ENCODE measurements at places on chromosomes 16 and 17.

DNA sequence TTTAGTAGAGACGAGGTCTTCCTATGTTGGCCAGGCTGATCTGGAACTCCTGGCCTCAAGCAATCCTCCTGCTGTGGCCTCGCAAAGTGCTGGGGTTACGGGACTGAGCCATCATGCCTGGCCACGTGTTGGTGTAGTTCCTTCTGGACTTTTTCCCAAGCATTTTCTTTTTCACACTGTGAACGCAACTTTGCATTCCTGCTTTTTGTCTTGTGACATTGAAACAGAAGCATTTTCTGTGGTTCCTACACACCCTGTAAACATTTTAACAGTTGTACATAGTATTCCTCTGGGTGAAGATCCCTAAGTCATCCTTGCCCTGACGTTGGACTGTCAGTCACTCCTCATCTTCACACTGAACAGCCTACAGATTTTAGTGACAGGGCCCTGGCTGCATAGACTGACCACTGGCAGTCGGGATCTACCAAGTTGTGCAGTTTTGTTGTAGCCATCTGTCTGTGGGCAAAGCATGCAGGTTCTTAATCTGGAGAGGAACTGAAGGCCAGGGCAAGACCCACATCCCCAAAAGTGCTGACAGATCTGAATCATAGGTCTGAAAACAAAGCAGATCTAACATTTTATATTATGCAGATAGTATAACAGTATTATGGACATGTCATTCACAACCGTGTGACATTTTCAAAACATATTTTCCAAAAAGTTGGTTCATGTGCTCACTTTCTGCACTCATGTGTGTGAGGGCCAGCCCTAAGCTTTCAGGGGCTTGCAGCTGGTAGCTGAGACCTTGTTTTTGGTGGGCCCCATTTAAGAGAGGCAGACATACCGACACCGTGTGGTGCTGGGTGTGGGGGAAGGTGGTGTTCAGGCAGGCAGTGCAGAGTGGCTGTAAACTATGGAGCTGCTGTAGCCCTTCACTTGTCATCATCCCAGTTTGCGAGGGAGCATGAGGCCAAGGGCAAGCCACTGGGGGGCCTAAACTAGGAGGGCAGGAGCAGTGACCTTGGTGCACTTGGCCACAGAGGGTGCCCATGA is 59.9 kb downstream of the EPN2 start:
- no peak for DNase-seq

GRCh38 chr17:81406117-81406953 is 11.1 kb downstream of the BAHCC1 start:
- no peak for DNase-seq

GRCh38 chr17:42124256-42124655 is 1.7 kb downstream of the HSPB9 start:
- no peak for DNase-seq

DNA sequence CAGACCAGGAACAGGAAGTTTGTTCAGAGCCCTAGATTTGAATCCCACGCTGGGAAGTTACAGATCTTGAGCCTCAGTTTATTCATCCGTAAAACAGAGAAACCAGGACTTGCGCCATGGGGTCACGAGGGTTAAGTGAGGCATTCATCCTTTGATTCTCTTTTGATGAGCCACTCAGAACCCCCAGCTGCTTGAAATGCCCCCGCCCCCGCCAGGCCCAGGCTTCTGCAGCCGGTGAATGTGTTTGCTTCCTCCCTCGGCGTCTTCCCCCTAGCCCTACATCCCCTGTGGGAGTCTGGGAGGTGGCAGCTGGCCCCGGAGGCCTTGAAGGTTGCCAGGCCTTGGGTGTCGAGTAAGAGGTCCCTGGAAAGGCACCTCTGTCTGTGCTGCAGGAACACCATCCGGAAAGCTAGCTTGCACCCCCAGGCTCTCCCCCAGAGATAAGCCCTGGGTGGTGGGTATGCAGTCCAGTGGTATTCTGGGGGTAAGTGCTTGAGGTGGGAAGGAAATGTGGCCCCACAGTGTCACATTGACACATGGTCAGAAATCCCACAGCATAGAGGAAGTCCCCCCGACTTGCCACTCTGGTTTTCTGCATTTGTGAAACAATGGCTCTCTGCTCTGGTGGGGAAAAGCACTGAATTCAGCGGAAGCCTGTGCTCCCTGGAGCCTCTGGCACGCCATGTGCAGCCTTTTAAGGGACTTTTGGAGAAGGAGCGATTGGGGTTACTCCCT is 14.9 kb downstream of the IRF8 start:
- no peak for DNase-seq

GRCh38 chr16:68416057-68417046 is 32.0 kb downstream of the SMPD3 start:
- no peak for DNase-seq

DNA sequence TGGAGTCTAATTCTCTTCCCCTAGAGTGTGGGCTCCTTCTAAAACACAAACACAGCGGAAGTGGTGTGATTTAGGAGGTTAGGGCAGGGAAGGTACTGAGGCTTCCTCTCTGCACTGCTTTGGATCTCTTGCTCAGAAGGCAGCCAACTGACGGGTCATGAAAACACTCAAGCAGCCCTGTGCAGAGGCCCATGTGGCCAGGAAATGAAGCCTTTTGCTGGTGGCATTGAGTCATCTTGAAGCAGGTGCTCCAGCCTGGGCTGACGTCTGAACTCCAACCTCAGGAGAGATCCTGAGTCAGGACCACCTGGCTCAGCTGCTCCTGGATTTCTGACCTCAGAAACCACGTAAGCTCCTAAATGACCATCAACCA is 72.9 kb downstream of the MRM1 start:
- DNase-seq = no peak

DNA sequence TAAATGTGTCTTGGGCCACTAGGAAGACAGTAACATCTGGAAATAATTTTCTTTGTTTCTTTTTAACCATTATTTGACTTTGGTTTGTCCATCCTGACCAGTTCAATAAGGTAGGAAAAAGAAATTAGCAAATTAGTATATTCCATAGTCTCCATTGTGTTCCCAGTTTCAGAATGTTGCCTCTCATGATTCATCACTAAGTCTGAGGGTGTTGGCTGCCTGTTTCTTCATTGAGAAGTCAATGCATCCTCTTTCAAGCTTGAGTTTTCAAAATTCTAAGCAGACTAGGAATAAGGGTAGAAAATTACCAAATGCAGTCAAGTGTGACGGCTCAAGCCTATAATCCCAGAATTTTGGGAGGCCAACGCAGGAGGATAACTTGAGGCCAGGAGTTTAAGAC is 41.9 kb downstream of the ZFHX3 start:
- DNase-seq = no peak

DNA sequence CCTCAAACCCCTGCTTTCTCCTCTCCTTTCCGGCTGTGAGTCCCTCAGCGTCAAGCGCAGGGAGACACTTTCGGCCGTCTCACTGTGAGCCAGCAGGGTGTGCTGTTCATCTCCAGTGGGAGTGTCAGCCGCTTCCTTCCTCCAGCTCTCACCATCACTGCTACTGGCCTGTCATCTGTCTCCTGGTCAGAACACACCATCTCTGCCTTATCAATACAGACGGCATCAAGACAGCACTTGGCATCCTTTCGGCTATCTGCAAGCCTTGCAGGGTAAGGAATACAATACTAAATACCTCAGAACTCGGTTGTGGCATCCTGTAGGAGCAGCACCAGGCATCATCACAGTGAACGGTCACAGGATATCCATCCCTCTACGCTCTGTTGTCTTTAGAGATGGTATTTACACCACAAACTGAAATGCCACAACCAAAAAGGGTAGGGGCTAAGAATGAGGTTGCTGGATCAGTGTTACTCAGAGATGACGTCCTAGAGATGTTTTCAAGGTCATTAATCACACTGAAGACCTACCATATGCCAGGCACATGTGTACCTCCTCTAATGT is 20.7 kb upstream of the CMTM4 start:
- peak; percentile 65 for DNase-seq

DNA sequence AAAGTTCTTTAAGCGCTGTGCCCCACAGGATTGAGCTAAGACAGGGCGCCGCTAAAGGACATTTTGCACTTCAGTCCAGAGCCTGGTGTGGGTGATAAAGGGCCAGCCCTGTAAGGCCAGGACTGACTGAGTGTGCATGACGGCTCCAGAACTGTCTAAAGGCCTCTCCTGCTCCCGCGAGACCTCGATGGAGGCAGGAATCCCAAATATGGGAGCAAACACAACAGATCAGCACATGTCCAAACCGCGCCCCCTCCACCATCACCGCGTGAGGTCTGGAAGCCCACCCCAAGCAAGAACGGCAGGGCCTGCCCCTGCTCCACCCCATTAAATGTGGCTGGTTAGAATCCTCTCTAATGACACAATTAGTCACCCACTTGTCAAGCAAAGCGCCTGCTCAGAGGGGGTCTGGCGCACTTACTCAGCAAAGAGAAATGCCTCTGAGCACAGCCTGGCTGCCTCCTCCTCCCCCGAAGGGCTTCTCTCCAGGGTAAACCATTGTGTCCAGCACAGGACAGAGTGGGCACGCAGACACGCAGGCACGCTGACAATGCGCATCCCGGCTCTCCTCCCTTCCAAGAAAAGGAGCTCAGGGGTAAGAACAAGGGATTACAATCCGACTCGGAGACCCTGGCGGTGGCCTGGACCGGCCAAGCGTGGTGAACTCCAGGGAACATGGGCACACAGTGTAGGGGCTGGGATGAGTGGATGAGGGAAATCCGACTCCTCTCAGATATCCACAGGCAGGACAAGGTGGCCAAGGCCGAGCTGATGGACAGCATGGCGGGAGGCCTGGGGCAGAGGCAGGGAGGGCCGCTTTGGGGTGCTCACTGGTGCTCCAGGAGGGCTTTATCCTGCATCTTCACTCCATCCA is 1.5 kb downstream of the MXRA7 start:
- DNase-seq = peak; percentile 82

GRCh38 chr16:47565454-47565853 is 104.3 kb downstream of the PHKB start:
- DNase-seq = no peak

DNA sequence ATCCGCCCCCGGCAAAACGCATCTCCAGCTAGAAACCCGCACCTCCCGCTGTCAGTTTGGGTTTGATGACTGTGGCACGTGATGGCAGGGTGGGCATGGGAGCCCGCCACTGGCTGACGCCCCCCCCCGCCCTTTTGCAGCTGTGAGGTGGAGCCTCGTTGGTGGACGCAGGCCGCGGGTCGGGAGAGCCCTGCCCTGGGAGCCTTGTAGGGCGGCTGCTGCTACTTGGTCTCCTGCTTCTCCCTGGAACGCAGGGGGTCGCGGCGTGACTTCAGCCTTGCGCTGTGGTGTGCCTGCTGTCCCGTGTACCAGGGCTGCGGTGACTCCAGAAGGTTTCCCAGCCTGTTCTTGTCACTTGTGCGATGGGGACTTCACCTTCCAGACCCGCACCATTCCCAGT is 28.2 kb downstream of the GSE1 start:
- DNase-seq = no peak

GRCh38 chr16:483341-484075 is 44.0 kb upstream of the CAPN15 start:
- DNase-seq = peak; percentile 70

DNA sequence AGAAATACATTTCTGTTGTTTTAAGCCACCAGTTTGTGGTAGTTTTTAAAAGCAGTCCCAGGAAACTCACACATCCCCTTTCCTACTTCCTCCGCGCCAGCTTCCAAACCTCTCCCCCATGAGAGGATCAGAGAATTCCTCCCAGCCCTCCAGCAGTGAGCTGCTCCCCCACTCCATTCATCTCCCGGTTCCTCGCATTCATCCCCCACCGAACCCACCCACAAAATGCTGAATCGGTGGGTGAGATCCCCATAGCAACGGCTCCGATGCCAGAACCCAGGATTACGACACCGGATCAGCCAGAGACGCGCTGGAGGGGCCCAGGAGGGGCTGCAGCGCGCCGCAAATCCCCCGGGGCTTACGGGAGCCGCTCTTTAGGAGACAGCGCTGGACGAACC is 251.4 kb upstream of the RPL38 start:
- DNase-seq = peak; percentile 91

DNA sequence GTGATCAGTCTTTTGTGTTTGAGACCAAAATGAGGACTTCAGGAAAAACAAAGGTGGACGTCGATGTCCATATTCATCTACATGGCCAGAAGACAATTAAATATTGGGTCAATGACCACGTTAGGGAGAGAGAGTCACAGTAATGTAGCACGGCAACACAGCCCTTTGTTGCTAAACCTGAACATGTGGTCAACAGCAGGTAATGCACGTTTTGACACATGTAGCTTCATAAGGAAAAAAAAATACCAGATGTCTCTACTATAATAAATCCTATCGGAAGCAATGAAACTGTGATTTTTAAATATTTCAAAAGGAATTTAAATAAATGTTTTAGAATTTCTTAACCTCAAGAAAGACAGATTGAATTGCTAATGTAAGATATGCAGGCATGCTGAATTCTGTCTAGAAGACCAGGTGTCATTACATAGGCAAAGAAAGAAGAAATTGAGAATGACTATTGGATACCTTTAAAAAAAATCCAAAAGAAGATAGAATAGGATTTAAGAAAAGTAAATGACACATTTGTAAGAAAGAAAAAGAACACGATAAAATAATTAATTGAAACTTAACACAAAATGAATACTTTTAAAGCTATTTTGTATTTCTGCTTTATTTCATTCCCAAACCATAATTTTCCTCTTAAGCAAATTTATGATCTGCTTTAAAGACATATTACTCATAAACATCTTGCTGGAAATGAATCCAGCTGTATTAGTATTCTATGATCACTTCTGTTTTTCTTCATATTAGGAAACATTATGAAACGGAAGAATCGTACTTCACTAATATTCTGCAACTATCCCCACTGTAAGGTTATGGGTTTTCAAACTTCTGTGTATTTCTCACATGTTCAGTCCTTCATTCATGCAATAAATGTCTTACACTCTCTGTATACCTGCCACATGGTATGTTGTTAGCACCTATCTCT is 30.1 kb downstream of the ABCA8 start:
- DNase-seq = no peak

GRCh38 chr17:14015271-14015670 is 54.0 kb upstream of the COX10 start:
- DNase-seq = no peak

- DNase-seq = no peak
Measured at GRCh38 chr16:87938412-87938949, 2.2 kb upstream of the CA5A start.

GRCh38 chr16:6602405-6602804 is 730.2 kb upstream of the RBFOX1 start:
- no peak for DNase-seq

All from ecto neural progenitor cell (in vitro differentiated cells).